ENCODE measurements at places on chromosomes 3 and 15. TPM values are rescaled to one million over a fixed set of nuclear protein-coding genes. Genes with fewer than 3 reads are reported as not detected.

The SH2D7 gene
- total RNA-seq: not detected

The WNT5A gene
- 4.7 TPM for total RNA-seq

The SLC9A9 gene
- total RNA-seq: 16.0 TPM

The DOCK3 gene
- 6.2 TPM for total RNA-seq

The LXN gene
- total RNA-seq: 24.9 TPM

The DAPK2 gene
- total RNA-seq: 36.9 TPM

The PRSS50 gene
- 0.13 TPM for total RNA-seq

The GABRG3 gene
- total RNA-seq: not detected

The GABRR3 gene
- not detected for total RNA-seq

Data from sciatic nerve (tissue), 2 donors.